Activated CD4-positive, alpha-beta T cell treated with anti-CD3 and anti-CD28 coated beads, Interleukin-2, amount 50 U/mL, for 24 hours (primary cell): ENCODE measurements at places on chromosomes 3 and 15.

- no peak for DNase-seq
These were observed 12.0 kb downstream of the TMEM266 start for GRCh38 chr15:76071806-76072205.

DNA sequence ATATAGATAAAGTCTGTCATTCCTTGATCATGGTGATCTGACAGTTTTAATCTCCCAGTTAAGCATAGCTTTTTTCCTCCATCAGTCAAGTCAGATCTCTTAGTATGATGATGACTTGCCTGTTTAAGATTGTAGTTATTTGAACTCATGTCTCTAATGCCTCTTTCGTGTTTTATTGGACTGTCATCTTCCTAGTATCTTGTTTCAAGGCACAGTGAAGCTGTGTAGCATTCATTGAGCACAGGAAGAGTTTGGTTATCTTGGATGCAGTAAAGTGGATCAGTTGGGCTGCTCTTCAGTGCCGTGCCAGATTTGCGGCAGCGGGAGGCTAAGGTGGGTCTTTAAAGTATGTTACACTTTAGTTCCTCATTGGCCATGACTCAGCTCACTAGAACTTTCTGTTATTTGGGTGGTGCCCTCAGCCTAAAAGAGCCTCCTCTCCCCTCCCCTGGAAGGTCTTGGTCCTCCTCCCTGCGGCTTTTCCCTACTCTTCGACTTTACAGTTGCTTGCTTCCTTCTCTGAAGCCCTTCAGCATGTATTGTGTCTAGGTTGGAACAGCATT, 45.7 kb upstream of the SKOR1 start:
- no peak for DNase-seq

DNA sequence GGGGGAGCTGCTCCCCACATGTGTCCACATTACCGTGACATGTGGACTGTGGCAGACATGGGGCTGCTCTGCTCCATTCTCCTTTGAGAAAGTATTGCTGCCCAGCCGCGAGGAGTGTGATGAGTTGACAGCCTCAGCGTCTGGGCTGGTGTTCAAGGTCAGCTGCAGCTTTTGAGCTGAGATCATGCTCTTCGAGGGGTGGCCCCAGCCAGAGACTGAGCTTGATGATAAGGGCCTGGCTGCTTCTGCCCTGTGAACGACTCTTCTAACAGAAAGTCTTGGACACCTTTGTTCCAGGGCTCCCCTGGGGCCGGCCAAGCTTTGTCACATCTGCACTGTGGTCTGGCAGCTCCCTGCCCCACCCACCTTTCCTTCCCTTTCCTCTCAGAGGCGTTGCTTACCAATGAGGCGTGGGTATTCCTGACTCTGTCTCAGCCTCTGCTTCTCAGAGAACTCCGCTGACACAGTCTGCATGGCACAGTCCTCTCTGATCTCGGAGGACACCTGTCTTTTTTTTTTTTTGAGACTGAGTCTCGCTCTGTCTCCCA, 86.6 kb downstream of the CHRD start:
- no peak for DNase-seq

DNA sequence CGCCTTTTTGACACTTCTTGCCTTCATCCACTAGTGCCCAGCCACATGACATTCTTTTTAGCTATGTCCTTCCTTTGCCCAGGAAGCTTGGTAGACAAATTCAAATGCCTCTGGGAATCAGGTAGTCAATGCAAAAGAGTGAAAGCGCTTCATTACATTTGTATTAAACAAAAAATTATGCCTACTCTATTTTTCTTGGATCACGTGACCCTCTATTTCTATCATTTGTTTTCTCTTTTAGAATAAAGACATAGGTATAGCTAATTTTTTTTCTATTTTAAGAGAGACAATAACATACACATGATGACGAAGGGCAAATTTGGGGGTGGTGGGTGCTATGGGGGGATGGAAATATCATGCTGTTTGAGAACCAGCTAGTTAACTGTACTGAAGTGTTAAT, 384.8 kb downstream of the C3orf38 start:
- no peak for DNase-seq

DNA sequence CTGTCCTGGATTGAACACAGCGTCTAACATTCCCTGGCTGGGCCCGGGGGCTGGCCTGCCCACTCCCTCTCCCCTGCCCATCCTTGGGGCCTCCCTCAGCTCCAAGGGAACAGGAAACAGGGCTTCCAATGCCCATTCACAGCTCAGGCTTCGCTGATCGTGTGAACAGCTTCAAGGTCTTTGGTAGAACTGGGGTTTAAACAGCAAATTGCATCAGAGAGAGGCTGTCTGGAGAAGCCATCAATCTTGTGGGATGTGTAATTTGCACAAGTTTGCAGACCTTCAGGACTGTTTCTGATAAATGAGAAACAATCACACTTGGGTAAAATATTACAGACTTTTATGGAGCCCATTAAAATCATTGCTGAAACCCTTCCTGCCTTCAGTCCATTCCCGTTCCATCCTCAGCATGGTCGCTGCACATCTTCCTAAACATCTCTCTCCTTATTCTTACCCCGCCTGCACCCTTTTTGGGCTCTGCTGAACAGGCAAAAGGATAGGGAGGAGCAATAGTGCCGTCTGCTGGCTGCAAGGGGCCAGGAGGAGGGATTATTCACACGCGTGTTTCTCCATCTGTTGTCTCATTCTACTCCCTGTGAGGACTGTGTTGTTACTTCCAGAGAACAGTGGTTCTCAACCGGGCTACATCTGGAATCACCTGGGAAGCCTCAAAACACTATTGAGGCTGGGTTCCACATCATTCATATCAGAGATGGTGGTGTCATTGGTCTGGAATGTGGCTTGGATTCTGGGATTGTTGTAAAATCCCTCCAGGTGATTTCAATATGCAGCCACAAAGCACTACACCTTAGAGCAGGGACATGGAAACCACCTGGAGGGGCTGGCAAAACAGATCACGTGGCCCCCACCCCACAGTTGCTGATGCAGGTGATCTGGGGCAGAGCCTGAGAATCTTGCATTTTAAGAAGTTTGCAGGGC, 116.3 kb downstream of the CLSTN2 start:
- DNase-seq = no peak

- no peak for DNase-seq
These were observed 1.1 kb downstream of the MITF start for GRCh38 chr3:69740103-69741021.

- DNase-seq = no peak
These were observed 14.1 kb upstream of the GADL1 start for GRCh38 chr3:30908456-30909037.

GRCh38 chr3:104005815-104006214, 1360.9 kb upstream of the ALCAM start:
- no peak for DNase-seq

GRCh38 chr3:69868841-69869420, 129.7 kb downstream of the MITF start:
- DNase-seq = no peak

GRCh38 chr3:10757021-10757820, 58.8 kb upstream of the SLC6A11 start:
- no peak for DNase-seq

- no peak for DNase-seq
These were observed 551 bp downstream of the PML start for GRCh38 chr15:73994912-73995622.

DNA sequence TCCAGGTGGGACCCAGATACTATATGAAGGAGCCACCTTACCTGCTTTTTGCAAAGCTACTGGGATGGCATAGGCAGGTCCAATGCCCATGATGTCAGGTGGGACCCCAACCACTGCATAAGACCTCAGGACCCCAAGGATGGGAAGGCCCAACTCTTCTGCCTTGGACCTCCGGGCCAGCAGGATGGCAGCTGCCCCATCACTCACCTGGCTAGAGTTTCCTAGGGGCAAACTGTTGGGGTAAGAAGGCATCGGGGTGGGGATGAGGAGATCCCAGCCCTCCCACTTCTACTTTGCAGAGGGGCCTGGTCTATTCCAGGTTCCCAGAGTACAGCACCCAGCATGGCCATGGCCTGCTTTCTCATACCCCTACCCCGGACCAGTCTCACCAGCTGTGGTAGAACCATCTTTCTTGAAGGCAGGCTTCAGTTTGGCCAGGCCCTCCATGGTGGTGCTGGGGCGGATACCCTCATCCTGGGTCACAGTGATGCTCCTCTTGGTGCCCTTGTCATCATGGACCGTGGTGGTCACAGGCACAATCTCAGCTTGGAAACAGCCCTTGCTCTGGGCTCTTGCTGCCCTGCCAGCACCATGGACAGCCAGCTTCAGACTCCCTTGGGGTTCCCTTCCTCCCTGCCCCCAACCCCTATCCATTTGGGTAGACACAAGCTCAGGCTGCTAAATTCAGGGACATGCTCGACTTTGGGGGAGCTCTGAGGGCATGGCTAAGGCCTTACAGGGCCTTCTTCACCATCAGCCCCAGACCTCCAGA, 10.6 kb downstream of the ACAA1 start:
- no peak for DNase-seq

GRCh38 chr3:134685929-134686802, 35.3 kb upstream of the KY start:
- no peak for DNase-seq

DNA sequence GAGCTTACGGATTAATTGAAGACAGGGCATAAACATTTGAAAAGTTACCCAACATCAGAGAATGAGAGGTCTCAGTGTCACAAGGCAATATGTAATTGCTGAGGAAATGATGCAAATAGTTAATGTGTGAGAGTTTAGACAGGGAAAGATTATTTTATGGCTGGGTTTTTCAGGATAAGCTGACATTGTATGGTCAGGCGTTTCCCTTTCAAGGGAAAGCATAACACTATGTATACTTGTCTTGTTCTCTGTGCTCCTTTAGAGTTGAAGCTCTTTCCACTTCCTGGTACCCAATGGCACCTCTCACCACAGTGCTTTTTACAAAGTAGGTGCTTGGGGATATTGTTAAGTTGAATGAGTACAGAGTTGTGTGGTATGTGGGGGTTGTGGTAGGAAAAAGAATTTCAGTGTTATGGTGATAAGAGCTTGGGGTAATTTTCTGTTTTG, 19.9 kb downstream of the IQGAP1 start:
- peak; percentile 29 for DNase-seq

DNA sequence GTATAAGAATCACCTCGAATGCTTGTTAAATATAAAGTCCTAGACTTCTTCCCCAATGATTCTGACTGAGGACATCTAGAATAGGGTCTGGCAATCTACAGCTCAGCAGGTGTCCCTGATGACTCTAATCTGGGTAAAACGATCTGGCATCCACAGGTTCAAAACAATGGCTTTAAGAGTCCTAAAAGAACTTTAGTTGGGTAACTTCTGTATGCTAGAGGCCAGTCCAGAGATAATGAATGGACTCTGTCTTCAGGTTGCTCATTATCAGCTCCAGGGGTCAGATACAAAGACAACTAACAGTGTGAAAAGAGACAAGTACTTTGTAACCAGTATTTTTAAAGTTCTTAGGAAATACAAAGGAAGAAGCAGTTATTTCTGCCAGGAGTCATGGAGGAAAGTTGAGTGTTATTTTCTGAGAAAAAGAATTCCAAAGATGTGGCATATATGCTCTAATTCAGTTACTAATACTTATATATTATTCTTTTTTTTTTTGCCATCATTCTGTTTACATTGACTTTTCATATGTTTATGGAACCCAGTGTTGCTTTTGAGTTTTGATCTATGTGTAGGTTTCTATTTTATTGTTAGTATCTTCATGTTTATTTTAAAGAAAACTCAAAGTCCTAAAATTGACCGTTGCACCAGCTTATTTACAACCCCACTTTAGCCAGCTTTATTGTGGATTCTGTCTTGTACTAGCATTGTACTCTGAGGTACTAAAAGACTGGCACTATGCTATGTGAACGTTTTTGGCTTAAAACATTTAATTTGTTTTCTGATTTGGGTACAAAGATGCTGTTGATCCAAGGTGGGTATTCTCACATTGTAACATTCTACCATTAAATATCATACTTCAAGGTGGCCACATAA, 3.1 kb upstream of the GPR15 start:
- no peak for DNase-seq

DNA sequence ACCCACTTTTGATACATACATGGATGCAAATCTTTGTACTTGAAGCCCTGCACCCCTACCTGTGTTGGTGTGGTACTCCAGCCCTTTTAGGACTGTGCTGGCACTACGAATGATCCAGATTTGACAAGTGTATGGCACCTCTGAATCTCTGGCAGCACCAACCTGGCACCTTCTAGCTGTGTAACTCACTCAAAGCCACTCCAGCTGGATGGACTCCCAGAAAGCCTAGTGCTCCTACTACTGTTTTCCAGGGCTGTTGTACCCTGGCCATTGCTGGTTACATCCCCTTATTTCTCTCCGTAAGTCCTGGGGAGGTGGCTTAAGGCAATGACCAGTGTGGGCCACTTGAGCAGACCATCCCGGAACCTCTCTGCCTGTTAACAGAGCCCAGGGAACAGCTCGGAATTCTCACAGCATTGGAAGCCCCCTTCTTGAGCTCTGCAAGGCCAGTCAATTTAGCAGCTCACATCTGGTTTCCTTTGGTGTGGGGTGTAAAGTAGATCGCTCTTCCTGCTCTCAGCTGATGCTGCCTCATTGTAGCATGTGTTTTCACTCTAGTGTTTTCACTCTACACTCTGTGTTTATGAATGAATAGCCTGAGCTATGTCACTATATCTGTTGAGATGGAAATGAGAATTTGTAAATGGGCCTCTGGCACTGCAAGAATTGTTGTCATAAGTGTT, 12.2 kb downstream of the CALML4 start:
- DNase-seq = no peak

- no peak for DNase-seq
These were observed 44.9 kb upstream of the CHRM5 start for GRCh38 chr15:33923446-33923845.

GRCh38 chr3:101038393-101038792, 45.2 kb upstream of the ABI3BP start:
- no peak for DNase-seq

GRCh38 chr3:76242886-76243753, 457.8 kb upstream of the ZNF717 start:
- no peak for DNase-seq

DNA sequence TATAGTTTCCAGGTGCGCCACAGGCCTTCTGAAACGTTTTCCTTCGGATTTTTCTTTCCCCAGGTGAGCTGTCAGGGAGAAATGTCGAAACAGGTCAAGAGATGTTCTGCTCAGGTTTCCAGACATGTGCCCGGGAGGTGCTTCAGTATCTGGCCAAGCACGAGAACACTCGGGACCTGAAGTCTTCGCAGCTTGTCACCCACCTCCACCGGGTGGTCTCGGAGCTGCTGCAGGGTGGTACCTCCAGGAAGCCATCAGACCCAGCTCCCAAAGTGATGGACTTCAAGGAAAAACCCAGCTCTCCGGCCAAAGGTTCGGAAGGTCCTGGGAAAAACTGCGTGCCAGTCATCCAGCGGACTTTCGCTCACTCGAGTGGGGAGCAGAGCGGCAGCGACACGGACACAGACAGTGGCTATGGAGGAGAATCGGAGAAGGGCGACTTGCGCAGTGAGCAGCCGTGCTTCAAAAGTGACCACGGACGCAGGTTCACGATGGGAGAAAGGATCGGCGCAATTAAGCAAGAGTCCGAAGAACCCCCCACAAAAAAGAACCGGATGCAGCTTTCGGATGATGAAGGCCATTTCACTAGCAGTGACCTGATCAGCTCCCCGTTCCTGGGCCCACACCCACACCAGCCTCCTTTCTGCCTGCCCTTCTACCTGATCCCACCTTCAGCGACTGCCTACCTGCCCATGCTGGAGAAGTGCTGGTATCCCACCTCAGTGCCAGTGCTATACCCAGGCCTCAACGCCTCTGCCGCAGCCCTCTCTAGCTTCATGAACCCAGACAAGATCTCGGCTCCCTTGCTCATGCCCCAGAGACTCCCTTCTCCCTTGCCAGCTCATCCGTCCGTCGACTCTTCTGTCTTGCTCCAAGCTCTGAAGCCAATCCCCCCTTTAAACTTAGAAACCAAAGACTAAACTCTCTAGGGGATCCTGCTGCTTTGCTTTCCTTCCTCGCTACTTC, 3.8 kb downstream of the BHLHE40 start:
- DNase-seq = no peak
